Activated naive CD4-positive, alpha-beta T cell (primary cell): ENCODE measurements at places on chromosomes 11 and 22.

- DNase-seq: no peak
These were observed 58.4 kb upstream of the GRAMD1B start for GRCh38 chr11:123371506-123372297.

GRCh38 chr22:47589271-47590250 lies 827.1 kb downstream of the TBC1D22A start:
- DNase-seq: no peak

GRCh38 chr11:108965306-108966001 lies 300.6 kb downstream of the DDX10 start:
- no peak for DNase-seq

GRCh38 chr11:127902382-127902781 lies 685.0 kb downstream of the ETS1 start:
- DNase-seq: no peak

- DNase-seq: no peak
These were observed 13.6 kb downstream of the C2CD3 start for GRCh38 chr11:74157169-74157568.

- no peak for DNase-seq
These were observed 24.4 kb upstream of the DGCR8 start for GRCh38 chr22:20055654-20056053.

DNA sequence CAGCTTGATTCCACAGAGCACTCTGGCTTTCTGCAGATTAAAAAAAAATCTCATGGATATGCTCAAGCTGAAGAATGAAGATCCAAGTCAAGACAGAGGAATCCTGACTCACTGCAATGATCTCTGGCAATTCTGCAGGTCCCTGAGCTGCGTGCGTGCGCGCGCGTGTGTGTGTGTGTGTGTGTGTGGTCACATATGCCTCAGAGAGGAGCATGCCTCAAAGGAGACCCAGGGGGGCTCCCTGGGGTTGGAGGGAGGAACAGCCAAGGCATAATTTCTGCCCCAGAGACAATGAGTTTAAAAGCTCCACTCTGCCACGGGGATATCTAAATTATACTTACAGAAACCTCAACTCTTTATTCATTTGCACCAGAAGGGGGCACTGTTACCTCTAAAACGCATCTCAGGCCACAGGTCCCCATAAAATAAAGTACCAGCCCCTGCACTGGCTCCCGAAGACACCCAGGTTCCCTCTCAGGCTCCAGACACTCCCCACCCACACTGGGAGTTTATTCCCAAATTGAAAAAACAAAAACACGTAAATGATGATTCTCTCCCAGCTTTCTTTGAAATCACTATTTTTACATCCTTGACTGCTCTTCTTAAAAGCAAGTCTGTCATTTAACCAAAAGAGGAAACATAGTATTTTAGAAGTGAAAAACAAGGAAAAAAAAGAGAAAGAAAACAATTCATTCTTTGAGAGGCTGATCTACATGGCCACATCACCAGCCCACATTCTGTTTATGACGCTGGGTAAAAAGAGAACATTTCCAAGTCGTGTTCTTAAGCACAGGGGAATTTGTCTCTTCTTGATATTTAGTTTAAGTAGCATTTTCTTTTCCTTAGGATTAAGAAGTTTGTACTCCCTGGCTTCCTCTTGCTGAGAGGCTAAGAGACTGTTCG lies 401.0 kb downstream of the LARGE1 start:
- DNase-seq: no peak

DNA sequence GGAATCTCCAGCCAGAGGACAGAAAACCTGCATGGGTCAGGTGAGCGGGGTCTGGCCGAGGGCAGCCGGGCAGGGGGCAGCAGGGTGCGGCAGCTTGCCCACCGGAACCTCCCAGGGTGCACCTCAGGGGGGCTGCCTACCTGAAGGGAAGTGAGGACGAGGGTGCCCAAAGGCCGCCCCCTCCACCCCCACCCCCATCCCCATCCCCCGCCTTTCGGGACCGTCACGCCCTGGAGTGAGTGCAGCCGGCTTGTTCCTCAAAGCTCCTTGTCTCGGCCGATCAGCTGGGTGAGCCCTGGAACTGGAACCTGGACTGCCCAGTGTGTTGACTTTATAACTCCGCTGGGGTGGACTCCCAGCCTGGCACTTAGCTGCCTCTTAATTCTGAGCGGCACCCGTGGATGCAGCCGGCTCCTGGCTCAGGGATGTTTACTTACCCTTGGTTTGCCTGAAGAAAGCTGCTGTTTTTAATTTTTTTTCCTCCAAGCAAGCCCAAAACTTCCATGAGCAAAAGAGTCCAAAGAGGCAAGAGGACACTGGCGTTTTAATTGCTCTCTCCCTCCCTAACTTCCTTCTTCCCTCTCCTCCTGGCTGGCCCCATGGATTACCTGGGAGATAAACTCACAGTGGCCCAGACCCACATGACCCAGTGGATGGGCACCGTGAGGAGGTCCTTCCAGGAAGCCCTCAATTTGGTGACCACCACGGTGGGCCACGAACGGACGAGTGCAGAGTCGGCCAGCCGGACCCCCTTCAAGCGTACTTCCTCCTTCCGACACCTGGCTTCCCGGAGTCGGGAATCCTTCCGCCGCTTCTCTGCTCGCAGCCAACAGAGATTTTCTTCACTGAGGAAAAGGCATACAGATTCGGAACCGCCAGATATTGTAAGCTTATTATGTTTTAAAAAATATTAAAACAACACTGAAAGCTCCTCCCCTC lies 87.8 kb upstream of the CRYBB3 start:
- DNase-seq: no peak

GRCh38 chr11:10358696-10359095 lies 53.8 kb downstream of the ADM start:
- no peak for DNase-seq

DNA sequence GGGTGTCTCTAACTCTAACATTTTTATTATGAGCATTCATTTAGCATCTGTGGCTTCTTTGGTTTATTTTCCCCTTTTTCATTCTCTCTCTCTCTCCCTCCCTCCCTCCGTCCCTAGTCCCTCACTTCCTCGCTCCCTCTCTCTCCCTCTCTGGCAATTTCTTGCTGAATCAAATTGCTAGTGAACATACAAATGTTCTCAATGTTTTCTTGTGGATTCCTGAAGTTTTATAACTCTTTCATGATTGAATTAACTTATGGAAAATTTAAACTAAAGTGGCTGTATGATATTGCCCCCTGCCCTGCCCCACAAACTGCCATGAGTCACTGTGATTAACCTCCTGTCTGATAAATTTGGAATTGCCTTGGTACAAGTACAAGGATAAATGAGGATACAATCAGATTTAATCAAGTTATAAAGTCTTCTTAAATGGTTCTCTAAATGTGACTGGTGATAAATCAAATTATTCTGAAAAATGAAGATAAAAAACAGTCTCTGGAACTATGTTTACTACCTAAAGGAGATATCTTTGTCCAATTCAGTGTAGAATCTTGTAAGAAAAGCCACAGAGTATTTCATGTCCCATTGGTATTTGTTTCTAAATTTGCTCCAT lies 143.0 kb upstream of the PDGFD start:
- no peak for DNase-seq

GRCh38 chr22:43995057-43995685 lies 28.9 kb upstream of the PARVB start:
- DNase-seq: no peak

- no peak for DNase-seq
These were observed 9.6 kb downstream of the PLEKHA7 start for GRCh38 chr11:17004486-17005148.

GRCh38 chr11:95991101-95991500 lies 67.2 kb upstream of the MTMR2 start:
- no peak for DNase-seq

DNA sequence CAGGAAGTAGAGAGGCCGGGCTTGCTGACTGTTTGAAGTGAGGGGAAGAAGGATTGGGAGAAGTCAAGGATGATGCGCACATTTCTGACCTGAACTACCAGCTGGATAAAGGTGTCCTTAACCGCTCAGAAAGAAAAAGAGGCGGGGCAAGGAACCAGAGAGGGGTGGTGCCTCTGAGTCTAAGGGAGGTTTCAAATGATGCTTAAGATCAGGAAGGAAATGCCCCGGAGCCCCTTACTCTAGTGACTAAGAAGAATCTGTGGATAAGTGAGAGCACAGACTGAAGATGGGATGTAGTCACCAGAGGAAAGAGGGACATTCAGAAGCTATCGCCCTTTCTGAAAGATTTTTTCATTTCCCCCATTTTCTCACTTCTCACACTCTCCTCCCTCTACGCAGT lies 12.7 kb downstream of the DCHS1 start:
- no peak for DNase-seq

DNA sequence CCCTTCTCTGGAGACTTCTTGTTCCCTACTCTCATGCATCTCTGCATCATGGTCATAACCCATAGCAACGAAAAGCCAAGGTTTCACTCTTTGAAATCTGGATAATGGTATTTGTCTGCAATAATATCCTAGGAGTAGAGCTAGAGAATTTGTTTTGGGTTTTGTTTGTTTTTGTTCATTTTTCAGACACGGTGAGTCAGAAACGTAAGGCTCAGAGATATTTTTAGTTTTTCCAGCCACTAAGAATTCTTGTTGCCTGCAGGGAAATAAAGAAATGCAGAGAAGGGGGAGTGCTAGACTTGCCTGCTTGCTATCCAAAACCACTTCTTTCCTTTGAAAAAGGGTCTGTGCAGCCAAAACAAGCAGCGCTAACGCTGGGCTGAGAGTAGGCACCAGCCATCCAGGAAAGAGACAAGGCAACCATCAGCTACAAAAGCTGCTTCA lies 26.0 kb downstream of the POU2AF3 start:
- DNase-seq: no peak

DNA sequence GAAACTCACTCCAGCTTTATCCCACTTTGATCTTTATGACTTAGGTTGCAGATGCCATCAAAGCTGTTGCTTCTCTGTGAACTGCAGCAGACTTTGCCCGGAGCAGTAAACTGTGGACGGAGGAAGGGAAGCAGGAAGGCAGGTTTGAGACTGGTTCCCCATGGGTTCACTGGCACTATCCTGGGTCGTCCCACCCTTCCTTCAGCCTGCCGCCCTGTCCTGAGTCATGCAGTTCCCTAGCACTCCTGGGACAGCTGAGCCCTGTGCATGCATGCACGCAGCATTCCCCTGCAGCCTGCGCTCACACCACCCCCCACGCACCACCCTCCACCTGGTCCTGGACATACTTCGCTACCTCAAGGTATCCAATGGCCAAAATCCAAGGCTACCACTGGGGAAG lies 23.5 kb upstream of the P2RY2 start:
- no peak for DNase-seq

- DNase-seq: no peak
These were observed 63.5 kb upstream of the FDX1 start for GRCh38 chr11:110366291-110366690.

DNA sequence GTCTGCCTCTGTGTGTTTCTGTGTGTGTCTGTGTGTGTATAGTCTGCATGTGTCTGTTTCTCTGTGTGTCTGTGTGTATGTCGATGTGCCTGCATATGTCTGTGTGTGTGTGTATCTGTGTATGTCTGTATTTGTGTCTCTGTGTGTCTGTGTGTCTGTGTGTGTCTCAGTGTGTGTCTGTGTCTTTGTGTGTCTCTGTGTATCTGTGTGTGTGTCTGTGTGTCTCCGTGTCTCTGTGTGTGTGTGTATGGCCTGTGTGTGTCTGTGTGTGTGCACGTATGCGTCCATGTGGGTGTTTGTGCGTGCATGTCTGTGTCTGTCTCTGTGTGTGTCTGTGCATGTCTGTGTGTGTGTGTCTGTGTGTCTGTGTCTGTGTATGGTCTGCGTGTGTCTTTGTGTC lies 439 bp downstream of the SNX32 start:
- no peak for DNase-seq

DNA sequence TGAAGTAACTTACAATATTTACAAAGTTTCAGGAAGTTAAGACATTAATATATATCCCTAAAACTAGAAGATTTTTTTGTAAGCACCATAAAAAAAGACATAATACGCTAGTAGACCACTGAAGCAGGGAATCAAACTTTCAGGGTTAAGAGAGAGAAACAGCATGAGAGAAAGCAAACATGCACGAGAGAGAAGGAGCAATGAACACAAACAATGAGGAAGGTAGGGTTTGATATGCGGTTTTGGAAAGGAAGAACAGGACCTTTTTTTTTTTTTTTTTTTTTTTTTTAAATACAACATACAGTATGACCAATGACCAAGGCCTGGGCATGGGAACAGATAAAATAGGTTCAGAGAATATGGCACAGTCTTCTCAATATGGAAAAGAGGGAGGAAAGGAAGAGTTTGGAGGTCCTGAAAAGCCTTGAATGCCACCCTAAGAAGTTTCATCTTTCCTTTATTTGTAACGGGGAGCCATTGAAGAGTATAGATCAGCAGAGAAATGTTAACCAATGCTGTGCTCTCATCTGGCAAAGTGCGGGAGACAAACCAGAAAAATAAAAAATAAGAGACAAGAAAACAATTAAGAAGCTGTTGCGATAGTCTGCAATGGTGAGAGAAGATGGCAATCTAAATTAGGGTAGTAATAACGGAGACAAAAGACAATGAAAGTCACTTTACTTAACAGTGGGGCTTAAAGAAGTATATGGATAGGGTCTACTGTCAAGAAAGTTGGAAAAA lies 101.0 kb downstream of the USP35 start:
- no peak for DNase-seq

GRCh38 chr11:121048464-121049233 lies 24.7 kb downstream of the TBCEL start:
- no peak for DNase-seq

GRCh38 chr22:23652711-23653110 lies 20.6 kb upstream of the DRICH1 start:
- no peak for DNase-seq

GRCh38 chr11:112118176-112118575 lies 31.5 kb downstream of the SDHD start:
- no peak for DNase-seq

DNA sequence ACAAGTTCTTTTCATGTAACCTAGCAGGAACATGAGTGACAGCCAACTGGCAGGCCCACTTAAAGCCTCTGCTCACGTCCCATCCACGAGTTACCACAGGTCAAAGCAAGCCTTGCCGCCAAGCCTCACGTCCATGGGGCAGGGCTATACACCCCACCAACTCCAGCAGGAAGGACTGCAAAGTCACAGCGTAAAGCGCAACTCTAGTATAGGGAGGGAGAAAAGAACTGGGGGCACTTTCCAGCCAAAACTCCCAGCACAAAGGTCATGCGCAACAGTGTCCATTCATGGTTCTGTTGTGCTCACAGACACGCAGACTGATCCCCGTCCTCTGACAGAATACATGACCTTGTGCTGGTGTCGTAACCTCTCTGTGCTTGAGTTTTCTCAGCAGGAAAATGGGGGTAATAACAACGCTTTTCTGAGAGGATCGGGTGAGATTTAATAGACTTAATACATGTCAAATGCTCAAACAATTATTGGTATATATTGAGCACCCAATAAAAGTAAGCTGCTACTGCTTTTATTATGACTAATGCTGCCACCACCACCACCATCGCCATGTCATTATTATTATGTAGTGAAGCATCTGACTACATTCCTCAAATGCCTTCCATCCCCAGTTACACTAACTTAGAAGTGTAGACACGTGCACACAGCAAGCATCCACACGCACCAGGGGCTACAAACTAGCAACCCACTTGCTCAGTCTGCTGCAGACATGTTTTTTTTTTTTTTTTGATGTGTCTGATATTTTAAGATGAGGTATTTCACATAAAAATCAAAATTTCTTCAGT lies 104.4 kb upstream of the PARVA start:
- no peak for DNase-seq
